ENCODE measurements at places on chromosomes 3 and 15.

- no peak for DNase-seq
Measured at GRCh38 chr15:56737791-56738190, 4.5 kb upstream of the ZNF280D start.

- no peak for DNase-seq
Measured at GRCh38 chr3:174533286-174533685, 325.8 kb upstream of the NAALADL2 start.

GRCh38 chr15:56987286-56987685 is 68.8 kb downstream of the TCF12 start:
- DNase-seq, result no peak

DNA sequence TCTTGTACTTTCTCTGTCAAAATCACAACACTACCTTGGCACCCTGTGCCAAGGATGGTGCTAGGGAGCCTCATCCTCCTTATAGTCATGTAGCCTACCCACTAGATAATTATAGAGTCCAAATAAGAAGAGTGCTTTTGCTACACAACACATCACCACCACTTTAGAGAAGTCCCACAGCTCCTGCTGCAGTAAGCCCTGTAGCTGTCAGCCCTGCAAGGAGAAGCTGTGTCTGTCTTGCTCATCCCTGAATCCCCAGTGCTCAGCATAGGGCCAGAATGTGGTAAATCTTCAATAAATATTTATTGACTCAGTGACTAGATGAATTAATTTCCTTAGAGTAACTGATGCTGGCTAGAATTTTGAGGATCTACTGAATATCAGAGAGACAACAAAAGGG is 190.8 kb downstream of the ZNF621 start:
- DNase-seq, result no peak

- DNase-seq, result no peak
Measured at GRCh38 chr3:195548501-195548900, 5.4 kb upstream of the PPP1R2 start.

- peak; percentile 32 for DNase-seq
Measured at GRCh38 chr3:141401573-141402475, 33.5 kb downstream of the ZBTB38 start.

DNA sequence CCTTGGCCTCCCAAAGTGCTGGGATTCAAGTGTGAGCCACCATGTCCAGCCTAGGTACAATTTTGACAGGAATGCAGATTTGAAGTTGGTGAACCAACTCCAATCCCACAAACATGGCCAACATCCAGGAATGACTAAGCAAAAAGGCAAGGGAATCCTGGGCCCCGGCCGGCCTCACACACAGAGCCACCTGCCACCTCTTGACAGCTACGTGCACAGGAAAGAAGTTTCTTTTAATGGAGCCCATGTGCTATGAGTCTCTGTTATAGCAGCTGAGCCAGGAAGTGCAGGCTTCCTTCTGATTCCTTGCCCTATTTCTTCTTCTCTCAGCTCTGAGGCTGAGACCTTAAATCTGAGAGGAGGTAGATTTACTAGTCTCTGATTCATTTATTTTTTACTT is 8.8 kb downstream of the TMEM40 start:
- DNase-seq, result no peak

DNA sequence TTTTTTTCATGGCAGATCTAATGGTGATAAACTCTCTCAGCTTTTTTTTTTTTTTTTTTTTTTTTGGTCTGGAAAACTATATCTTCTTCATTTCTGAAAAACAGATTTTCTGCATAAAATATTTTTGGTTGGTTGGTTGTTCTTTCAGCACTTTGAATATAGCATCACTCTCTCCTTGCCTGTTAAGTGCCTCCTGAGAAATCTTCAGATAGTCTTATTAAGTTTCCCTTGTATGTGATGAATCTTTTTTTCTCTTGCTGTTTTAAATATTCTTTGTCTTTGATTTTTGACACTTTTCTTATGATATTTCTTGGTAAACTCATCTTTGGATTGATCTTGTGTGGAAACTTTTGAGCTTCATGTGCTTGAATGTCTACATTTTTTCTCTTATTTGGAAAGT is 44.2 kb upstream of the OSTN start:
- no peak for DNase-seq

GRCh38 chr3:178705925-178706324 is 169.7 kb downstream of the KCNMB2 start:
- DNase-seq, result no peak

DNA sequence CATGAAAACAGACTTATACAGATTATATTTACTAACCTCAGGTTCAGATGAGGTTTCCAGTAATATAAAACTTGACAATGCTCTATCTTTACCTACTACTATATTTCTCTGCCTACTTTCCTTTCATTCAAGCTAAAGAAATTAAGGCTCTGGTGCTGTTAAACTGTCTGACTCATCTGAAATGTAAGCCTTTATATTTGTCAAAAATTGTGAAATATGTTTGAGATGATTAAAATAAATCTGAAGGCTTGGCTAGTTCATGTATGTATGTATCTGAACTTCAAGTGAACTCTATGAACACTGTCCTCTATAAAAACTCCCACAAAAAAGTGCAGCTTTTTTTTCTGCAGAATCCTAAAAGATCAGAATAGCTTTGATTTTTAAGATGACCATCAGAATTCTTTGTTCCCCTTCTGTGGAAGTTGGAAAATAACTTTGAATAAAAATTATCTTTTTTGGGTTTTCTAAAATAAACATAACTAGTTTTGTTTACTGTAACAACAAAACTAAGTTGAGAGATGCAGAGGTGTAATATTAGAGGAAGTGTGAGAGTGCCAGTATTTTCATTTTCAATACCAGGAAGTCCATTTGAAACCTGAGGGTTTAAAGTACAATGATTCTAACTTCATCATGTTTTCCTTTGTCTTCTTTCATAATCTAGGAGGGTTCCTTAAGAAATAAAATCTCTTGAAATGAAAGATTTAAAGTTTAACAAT is 42.2 kb downstream of the ILDR1 start:
- no peak for DNase-seq

DNA sequence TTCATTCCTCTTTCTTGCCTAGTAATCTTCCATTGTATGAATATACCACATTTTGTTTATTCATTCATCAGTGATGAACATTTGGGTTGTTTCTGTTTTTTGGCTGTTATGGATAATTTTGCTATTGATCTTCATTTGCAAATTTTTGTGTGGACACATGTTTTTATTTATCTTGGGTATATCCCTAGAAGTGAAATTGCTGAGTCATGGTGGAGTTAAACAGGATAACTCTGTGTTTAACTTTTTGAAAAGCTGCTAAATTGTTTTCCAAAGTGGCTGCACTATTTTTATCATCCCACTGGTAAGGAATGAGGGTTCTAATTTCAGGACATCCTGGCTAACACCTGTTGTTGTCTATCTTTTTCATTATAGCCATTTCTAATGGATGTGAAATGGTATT is 74.6 kb upstream of the ARL6 start:
- DNase-seq, result no peak

- no peak for DNase-seq
Measured at GRCh38 chr15:72195101-72195511, 2.5 kb downstream of the GRAMD2A start.

- no peak for DNase-seq
Measured at GRCh38 chr3:170507063-170507462, 78.8 kb downstream of the SLC7A14 start.

DNA sequence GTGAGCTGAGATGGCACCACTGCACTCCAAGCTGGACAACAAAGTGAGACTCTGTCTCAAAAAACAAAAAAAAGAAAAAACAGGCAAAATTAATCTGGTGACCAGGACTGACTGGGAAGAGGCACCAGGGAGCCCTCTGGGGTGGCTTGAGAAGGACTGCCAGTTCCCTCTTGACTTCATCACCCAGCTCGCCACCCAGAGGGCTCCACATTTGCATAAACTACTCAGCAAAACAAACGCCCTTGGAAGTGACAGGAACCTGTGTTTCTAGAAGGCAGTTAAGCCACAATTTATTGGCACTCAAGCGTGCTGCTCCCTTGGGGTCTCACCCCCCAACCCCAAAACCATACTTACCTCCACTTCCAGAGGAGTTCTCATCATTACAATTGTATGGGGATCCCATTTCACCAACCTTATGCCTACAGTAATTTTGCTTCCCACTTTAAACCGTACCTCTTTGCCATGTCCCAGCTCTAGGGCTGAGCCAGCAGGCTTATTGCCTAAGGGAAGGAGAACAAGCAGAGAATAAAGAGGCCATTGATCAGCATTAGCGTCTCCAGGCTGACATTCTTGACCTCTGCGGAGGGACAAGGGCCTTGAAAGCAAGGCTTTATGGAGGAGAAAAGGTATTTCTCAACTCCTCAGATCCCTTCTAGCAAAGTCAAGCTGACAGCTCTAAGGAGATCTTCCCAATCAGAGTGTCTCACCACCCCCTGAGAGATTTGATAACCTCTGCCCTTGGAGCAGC is 357.4 kb downstream of the SHQ1 start:
- DNase-seq, result no peak

DNA sequence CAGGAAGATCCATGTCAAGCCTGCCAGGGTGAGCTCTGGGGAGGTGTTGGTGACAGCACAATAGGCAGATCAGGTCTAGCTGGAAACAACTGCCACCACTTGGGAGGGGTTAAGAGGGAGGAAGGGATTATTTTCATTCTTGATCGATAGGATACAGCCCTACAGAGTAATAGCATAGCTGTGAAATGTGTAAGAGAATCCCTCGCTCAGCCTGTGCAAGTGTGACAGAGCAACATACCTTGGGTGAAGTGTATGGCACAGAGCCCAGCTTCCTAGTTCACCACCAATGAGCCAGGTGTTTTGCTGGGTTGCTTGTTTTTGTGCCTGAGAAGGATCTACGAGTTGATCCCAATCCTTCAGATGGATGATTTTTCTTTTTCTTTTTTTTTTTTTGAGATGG is 9.2 kb upstream of the DCUN1D1 start:
- DNase-seq, result no peak

DNA sequence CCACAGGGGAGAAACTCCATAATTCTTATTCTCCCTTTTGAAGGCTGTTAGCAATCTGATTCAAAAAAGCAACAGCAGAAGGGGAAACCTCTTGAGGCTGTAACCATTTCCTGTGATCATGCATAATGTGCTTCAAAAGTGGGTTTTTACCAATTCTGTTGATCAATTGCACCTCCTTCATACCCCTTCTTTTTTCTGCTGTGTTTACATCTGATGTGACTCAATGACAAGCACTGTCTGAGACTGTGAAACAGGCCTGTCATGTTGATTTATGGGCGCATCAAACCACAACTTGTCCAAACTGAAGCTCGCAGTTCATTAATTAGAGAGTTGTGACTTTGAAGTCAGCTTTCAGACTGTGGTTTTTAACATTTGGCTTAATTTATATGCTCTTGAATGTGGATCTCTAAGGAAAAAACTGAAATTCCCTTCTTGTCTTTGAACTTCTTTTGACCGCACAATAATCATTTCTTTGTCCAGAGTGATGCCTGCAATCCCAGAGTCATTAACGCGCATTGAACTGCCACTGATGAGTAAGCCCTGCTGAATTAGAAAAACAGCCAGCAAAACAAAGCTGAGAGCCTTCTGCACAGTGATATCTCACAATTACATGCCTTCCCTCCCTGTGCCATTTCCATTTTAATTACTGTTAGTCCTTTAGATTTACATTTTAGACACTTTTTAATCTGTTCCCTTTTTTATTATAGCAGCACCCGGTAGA is 532.8 kb downstream of the FOXP1 start:
- no peak for DNase-seq

GRCh38 chr3:12793701-12794100 is 2.8 kb upstream of the CAND2 start:
- no peak for DNase-seq

DNA sequence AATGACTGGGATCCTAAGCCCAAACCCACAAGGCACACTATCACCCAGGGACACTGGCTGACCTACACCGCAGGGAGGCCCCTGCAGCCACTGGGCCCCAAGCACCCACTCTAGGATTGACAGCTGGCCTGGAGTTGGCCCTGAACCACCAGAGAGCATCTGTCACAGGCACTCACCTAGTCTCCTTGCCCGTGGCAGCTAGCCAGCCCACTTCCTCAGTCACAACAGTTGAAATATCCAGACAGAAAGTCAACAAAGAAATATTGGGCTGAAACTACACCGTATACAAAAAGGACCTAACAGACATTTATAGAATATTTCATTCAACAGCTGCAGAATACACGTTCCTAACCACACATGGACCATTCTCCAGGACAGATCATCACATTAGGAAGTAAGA is 5.2 kb upstream of the SPINK8 start:
- no peak for DNase-seq

- no peak for DNase-seq
Measured at GRCh38 chr3:15514663-15515340, 6.7 kb downstream of the COLQ start.

Data from stimulated activated CD8-positive, alpha-beta memory T cell treated with anti-CD3 and anti-CD28 coated beads, Interleukin-7, amount 100 ng/mL, for 4 hours (primary cell).